ENCODE measurements at places on chromosomes 6 and 20. TPM values are rescaled to one million over a fixed set of nuclear protein-coding genes. Genes with fewer than 3 reads are reported as not detected.

ULBP2 gene
- 3.4 TPM for total RNA-seq

MUC21 gene
- not detected for total RNA-seq

LBP gene
- not detected for total RNA-seq

NKX2-2 gene
- total RNA-seq: 0.31 TPM

PAK5 gene
- total RNA-seq: 67.0 TPM

SKIC2 gene
- total RNA-seq: 66.7 TPM

SYS1 gene
- 39.1 TPM for total RNA-seq

C6orf58 gene
- total RNA-seq: 2.2 TPM

SRXN1 gene
- total RNA-seq: 9.7 TPM

MLN gene
- not detected for total RNA-seq

PTCHD4 gene
- total RNA-seq: 27.9 TPM

SCAND1 gene
- total RNA-seq: 27.9 TPM

STMND1 gene
- not detected for total RNA-seq

TAGAP gene
- total RNA-seq: 0.94 TPM

MATN4 gene
- total RNA-seq: not detected

SOX18 gene
- 0.63 TPM for total RNA-seq

PDE7B gene
- total RNA-seq: 6.6 TPM

SIGLEC1 gene
- total RNA-seq: not detected

PSORS1C2 gene
- not detected for total RNA-seq

CLIC5 gene
- 1.9 TPM for total RNA-seq
